ENCODE measurements at places on chromosomes 4 and X.

- DNase-seq: no peak
Measured at GRCh38 chr4:170128219-170128804, 38.6 kb upstream of the AADAT start.

- no peak for DNase-seq
Measured at GRCh38 chr4:107665001-107665400, 55.0 kb downstream of the PAPSS1 start.

- no peak for DNase-seq
Measured at GRCh38 chr4:110704748-110705439, 82.0 kb upstream of the PITX2 start.

DNA sequence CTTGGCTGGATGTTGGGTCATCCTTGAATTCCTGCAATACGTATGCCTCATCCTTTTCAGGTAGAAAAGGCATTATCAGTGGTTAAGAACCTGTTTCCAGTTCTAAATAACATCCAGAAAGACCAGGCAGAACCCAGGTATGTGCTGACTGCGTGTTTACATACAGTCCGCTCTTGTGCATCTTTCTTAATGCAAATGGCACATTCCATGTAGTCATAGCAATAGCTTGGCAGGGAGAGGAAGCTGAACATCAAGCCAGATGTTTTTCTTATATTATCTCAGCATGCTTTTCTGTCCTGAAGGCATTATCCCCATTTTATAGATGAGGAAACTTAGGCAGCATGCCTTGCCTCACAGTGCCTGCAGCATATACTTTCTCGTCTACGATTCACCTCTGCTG, 2.1 kb downstream of the DCLK2 start:
- DNase-seq: no peak

GRCh38 chr4:108342325-108342970, 173.7 kb upstream of the LEF1 start:
- DNase-seq: peak; percentile 63

GRCh38 chr4:140790765-140791164, 34.6 kb upstream of the TBC1D9 start:
- no peak for DNase-seq

DNA sequence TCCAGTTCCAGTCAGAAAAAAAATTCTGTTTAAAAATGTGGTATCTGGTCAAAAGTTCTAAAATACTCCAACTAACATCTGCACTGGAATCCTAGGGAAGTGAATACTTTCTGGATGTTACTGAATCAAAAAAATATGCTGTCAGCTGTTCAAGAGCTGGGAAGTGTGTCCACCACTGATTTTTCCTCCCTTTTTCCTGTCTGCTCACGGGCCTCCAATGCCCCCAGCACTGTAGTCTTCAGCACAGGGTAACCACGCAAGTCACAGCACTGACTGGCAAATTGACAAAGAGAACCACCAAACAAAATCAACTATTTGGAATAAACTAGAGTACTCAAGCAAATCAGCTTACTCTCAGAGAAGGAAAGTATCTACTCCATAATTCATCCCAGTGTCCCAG, 9.9 kb downstream of the VEGFC start:
- DNase-seq: no peak

GRCh38 chr4:139744232-139744631, 78.6 kb downstream of the MGST2 start:
- DNase-seq: no peak
